ENCODE measurements at places on chromosomes 5 and 9.

DNA sequence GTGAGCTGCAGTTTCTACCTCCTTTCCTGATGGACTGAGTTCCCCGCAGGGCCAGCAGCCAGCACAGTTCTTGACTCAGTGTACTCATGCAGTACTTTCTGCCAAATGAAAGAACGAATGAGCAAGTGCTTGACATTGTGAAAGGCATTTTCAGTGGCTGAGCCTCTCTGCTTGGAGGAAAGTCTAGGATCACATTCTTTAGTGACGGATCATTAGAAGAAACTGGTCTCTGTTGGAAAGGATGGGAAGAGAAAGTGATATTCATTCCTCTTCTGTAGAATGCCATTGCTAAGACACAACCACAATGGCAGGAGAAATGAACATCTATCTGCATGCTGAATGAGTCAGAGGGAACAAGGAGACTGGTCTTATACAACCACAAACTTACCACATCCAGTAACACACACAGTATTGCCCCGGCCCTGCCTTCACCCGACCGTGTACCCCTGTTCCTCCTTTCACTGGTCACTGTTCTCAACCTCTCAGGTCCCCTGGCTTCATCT, 206.9 kb downstream of the CRB2 start:
- DNase-seq: peak; percentile 80

DNA sequence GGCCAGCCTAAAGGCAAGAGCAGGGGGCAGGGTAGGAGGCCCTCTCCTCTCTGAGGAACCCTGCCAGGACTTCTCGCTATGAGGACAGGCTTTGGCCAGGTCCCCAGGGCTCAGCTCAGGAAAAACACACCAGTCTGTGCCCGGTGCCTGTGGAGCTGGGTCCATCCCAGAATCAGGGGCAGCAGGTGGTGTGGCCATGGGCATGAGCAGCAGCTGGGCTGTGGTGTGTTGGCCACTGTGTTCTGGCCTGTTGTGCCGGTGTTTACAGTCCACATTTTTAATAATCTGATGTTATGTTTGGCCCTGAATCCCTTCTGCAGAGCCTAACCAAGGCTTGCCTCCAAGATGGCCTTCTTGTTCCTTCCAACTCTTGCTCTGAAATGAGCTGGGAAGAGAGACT, 77.0 kb downstream of the FGF18 start:
- no peak for DNase-seq

- DNase-seq: peak; percentile 95
Observed at GRCh38 chr5:32852535-32852934, 141.4 kb downstream of the NPR3 start.

- peak; percentile 6 for DNase-seq
Observed at GRCh38 chr5:150122158-150122510, 33.5 kb downstream of the PDGFRB start.

GRCh38 chr5:139473105-139473504, 2.3 kb downstream of the SMIM33 start:
- DNase-seq: no peak

- DNase-seq: no peak
Observed at GRCh38 chr9:94061864-94062263, 22.4 kb upstream of the PTPDC1 start.

GRCh38 chr9:132044176-132044875, 35.3 kb downstream of the MED27 start:
- no peak for DNase-seq

- DNase-seq: no peak
Observed at GRCh38 chr9:27571011-27571410, 2.3 kb downstream of the C9orf72 start.

DNA sequence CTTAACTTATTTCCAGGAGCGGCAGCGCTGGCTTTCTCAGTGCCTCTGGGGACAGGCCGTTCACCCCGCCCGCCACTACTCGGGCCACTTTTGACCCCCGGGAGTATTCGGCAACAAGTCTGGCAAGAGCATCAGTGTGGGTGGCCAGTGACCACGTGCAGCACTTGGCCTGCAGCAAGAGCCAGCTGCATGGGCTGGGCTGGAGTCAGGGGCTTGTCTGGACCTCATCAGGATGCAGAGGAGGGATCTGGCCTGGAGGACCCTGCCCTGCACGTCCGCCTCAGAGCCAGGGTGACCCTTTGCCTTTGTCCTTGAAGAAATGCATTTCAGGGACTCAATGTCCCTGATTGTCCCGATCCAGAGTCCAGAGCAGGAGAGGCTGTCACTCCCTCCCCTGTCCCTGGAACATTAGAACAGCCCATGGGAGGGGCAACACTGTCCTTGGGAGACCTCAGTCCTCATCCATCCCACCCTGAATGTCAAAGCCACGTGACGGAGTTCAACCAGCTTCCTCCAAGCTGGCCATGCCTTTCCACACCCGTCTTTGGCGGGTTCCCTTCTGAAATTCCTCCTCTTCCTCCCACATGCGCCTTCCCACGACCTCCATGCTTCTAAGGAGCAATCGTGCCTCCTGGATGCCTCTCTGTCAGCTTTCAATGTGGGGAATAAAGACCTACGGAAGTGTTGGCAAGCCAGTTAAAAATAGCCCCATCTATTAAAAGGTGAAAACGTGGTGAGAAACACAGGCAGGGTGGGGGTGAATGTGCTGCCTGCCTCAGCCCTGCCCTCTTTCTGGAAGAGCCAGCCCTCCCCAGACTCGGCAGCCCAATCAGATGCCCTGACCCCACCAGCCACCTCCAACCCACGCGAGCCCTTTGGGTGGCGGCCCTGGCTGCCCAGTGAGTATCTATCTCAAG, 99.0 kb downstream of the OLFM1 start:
- DNase-seq: no peak

- peak; percentile 87 for DNase-seq
Observed at GRCh38 chr5:172407822-172408221, 46.5 kb downstream of the SH3PXD2B start.

DNA sequence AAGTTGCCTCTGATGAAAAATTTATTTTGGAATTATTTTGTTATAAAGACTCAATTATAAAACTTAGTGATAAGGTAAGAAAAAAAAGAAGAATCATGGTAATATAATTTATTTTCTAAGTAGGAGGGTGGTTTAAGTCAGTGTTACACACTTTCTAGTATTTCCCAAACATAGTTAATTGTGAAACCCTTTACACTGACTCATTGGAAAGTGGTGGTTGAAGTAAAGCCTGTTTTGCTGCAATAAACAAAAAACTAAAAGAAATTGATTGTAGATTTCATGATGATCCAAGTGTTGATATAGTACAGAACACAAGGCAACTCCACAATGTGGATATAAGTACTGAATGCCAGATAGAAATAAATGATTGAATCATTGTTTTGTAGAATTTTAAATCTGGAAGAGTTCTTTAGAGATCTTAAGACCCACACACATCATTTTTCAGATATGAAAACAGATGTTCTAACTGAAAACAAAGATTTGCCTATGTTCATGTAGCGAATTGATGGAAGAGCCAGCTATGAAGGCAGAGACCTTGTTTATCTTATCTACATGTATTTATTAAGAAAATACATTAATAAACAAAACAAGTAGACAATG, 539.8 kb downstream of the PRELID2 start:
- DNase-seq: no peak

DNA sequence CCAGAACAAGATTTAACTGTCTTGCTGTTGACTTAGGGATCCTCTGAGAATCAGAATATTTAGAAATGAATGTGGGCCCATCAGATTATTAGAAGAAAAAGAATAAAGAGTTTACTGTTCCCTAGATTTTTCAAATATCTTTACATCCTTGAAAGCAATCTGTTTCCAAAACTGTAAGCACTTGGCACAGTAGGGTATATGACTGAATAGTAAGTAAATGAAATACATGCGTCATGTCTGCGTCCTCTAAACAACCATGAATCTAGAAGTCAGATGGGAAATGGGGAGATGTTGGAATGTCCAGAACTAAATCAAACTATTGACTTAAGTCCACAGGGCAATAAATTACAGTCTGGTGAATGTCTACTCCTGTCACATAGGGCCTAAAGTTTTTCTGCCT, 26.1 kb downstream of the TTC23L start:
- no peak for DNase-seq

DNA sequence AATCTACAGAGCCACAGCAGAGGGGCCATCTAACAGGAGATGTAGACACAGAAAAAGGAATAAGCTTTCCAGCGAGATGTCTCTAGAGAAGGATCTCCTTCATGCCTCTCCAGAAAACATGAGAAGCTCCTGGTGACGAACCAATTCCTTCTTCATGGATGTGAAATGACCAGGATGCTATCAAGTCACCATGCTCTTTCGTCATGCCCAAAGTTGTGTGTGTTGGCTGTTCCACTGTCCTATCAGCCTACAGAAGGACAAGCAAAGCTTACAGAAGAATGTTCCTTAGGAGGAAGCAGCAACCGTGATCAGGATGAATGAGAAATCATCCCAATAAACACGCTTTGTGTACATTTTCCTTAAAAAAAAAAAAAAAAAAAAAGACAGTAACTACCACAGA, 54.4 kb downstream of the ALDH7A1 start:
- DNase-seq: no peak

DNA sequence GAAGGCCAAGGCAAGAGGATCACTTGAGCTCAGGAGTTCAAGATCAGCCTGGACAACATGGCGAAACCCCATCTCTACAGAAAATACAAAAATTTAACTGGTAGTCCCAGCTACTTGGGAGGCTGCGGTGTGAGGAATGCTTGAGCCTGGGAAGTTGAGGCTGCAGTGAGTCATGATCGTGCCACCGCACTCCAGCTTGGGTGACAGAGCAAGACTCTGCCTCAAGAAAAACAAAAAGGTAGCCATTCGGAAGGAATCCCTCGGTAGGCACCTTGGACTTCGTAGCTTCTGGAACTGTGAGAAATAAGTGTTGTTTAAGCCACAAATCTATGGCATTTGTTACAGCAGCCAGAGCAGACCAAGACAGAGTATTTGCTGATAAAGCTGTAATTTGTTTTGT, 174.2 kb downstream of the DCP2 start:
- DNase-seq: no peak

GRCh38 chr5:55742778-55743177, 4.9 kb downstream of the DDX4 start:
- no peak for DNase-seq

- no peak for DNase-seq
Observed at GRCh38 chr9:102459828-102460227, 535.3 kb upstream of the CYLC2 start.

GRCh38 chr5:13498279-13498678, 446.2 kb downstream of the DNAH5 start:
- DNase-seq: no peak

DNA sequence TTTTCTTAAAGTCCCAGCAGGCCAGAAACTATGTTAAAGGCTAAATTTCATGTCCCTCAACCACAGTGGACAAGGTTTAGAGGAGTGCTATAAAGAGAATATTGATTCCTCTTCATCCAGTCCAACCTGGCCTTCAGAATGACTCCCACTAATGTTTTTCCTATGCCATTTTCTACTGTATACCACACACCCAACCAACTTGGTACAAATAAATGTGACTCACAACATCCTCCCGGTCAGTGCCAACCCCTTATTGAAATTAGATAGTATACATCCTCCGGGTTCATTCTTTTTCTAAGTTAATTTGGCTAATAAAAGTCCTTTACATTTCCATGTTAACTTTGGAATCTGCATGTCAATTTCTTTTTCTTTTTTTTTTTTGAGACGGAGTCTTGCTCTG, 215.1 kb downstream of the TSSK1B start:
- DNase-seq: no peak

DNA sequence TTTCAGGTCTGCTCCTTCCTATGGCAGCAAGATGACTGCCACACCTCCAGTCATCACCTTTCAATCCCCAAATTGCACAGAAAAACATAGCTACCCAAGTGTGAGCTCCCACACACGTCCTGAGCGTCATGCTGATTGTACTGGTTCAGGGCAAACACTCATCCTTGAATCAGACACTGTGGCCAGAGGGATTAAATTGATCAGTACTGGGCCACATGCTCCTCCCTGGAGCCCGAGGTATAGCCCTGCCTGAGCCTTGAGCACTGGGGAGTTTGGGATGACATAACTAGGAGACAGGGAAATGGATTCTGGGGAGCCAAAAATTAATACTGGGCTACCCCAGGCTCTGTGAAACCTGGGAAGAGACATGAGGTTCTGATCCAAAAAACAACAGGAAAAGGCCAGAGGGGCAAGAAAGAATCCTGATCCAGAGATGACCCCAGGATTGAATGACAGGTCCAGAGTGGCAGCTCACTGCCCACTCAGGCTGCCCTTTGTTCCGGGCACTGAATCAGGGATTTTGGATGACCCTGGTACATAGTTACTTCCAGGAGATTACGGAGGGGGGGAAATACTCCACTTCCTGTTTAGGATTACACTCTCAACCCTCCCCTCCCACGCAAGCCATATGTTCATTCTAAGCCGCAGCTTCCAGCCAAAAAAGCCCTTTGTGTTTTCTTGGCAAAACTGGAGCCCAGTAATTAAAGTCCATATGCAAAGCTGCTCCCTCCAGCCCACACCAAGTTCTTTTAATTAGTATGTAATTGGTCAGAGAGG, 141.6 kb upstream of the SPRY4 start:
- no peak for DNase-seq
